Germinal center (tissue), 1 donor: ENCODE measurements at places on chromosomes 16 and 17.

- no peak for DNase-seq
These were observed 161.2 kb upstream of the IRX3 start for GRCh38 chr16:54447576-54448440.

- DNase-seq = no peak
These were observed 16.3 kb downstream of the ADAD2 start for GRCh38 chr16:84207251-84207650.

GRCh38 chr16:83940630-83941378, 12.2 kb upstream of the OSGIN1 start:
- no peak for DNase-seq

GRCh38 chr17:43367737-43368242, 31.0 kb upstream of the ARL4D start:
- DNase-seq = no peak

GRCh38 chr16:31108794-31109558, 790 bp downstream of the BCKDK start:
- no peak for DNase-seq

DNA sequence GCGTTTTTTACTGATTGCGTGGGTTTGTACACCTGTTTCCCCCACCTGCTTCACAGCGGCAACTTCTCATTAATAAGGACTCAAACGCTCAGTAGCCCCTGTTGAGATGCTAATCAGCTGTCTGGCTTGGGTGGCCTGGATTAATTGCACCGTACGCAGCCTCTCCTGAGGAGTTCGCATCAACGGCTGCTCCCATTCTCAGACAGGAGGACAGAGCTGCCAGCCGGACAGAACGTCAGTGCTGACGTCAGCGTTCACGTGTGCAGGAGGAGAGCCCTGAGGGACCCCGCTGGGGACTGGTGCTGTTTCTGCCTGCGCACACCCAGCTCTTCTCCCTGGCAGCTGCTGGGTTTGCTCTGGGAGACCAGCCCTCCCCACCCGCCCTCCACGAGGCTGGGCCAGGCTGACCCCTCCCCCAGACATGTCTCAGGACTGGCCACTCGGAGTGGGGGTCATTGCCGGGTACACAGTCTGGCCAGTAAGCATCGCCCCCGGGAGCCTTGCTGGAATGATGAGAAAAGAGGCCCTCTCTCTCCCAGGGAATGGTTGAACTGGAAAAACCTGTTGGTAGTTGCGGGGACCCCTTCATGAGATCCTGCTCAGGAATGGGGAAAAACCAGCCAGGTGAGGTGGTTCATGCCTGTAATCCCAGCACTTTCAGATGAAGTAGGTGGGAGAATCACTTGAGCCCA, 5.7 kb upstream of the BANP start:
- DNase-seq = peak; percentile 64

DNA sequence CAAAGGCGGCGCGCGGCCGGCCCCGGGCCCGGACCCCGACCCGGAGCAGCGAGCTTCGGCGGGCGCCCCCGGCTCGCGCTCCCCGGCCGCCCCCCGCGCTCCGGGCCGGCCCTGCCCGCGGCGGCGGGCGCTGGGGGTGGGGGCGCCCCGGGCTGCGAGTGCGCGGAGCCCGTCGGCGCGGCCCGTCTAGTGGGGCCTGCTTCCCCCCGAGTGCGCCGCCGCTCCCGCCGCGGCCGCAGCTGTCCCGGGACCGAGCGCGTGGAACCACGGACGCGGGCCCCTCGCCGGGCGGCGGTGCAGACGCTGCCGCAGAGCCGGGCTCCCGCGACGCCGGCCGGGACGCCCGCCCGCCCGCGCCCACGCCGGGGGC, 308 bp downstream of the ADCY9 start:
- DNase-seq = no peak

GRCh38 chr17:8220783-8221662, 10.6 kb upstream of the AURKB start:
- peak; percentile 63 for DNase-seq

GRCh38 chr16:50644729-50645128, 36.4 kb downstream of the SNX20 start:
- no peak for DNase-seq

- no peak for DNase-seq
These were observed 8.2 kb downstream of the USP31 start for GRCh38 chr16:23141033-23141432.

GRCh38 chr17:74413491-74413890, 18.4 kb upstream of the GPRC5C start:
- DNase-seq = no peak

- DNase-seq = no peak
These were observed 5.7 kb upstream of the NR1D1 start for GRCh38 chr17:40105861-40106759.

GRCh38 chr17:72120642-72121163, at the start of gene SOX9:
TSS of gene SOX9 (plus strand) at chr17:72121020. CDS start at chr17:72121392, 372 bp downstream.
- peak; percentile 90 for DNase-seq

DNA sequence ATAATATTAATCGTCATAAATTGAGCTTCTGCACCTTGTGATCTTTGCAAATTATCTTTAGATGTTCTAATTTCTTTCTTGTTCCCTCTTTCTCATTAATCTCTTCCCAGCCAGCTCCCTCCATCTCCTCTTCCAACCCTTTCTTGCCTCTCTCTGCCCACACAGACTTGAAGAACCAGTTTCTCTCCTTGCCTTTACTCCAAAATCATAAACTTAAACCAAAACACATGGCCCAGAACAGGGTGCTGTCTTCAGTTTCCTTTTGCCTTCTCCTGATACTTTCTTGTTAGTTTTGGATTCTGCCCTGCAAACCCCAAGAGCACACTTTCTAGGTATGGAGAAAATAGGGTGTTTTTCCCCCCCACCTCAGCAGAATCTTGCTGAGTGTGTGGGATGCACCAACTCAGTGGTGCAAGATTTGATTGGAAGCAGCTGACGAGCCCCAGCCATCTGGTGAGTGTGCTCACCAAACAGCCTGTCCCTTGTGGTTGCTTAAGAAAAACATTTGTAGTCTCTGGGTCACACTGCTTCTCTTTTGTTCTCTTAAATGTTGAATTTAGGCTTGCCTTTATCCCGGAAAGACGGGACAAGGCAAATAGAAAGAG, 175.8 kb upstream of the MAF start:
- no peak for DNase-seq

DNA sequence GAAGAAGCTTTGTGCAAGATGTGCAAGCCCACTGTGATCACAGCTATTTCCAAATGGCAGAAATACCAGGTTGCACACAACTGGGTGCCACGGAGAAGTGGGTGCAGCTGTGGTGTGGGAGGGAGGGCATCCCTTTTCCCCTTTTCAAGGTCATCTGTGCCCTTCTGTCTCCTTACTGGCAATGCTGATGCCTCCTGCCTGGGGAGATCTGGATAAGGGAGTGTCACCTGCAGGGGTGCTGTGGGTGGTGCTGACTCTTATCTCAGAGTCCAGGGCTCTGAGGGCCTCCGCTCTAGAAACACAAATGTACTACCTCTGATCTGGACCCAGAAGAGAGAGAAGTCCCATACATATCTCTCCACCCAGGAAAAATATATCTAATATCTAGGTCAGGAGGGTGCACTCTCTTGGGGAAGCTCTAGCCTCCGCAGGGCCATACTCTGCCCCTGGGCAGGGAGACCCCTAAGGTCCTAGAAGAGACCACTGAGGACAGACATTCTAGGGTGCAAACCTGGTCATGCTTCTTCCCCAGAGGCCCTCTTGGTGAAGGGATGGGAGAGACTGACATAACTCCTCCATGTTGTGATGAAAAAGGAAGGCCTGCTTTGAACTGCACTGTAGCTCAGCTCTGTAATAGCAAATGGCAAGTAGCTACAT, 18.5 kb downstream of the NPRL3 start:
- DNase-seq = no peak
